ENCODE measurements at places on chromosomes 7 and 10.

DNA sequence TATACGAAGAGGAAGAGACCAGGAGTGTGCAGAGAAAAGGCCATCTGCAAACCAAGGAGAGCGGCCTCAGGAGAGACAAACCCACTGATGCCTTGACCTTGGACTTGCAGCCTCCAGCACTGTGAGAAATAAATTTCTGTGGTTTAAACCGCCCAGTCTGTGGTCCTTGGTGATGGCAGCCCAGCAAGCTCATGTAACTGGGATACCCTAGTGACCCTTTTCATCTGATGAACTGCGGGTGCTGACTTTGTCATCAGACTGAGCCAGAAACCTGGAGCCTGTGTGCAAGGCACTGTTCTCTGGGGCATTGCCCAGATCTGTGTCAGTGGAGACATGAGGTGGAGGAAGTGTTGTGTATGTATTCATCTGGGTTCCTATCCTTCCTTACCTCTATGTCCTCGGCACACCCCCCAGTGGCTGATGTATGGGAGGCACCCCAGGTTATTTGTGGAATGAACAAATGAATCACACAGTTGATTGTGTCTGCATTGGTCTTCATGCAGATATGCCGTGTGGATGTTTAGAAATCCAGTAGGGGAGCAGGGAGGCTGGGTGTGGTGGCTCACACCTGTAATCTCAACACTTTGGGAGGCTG, 64.5 kb upstream of the BTBD16 start:
- H3K27ac ChIP-seq = no peak overlapping the region
- no peaks in the 10 kb centered on the region for H3K27me3 ChIP-seq
- no peak overlapping the region for H3K4me3 ChIP-seq
- no peak for DNase-seq

GRCh38 chr10:131555406-131555805, 243.9 kb upstream of the TCERG1L start:
- H3K27ac ChIP-seq = no peak overlapping the region
- H3K27me3 ChIP-seq = no peaks in the 10 kb centered on the region
- no peak for DNase-seq
- no peaks in the 10 kb centered on the region for H3K36me3 ChIP-seq
- no peak overlapping the region for H3K4me3 ChIP-seq
- H3K4me1 ChIP-seq = no peaks in the 10 kb centered on the region

DNA sequence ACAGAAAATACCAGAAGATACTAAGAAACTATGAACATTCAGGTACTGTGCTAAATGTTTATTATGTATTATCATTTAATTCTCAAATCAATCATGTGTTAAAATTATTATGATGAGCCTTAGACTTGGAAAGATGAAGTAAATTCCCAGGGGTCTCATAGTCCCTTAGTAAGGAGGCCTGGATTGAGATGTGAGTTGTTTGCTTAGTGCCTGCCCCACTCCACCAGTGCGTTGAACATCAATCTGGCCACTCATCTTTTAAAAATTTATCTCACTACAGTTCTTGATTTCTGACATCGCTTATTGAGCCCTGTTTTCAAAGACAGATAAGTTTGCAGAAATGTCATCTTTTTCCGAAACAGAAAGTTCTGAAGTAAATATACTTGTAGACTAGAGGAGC, 618.4 kb upstream of the SEMA3D start:
- H3K36me3 ChIP-seq = no peaks in the 10 kb centered on the region
- no peak overlapping the region for H3K4me3 ChIP-seq
- DNase-seq = no peak
- no peaks in the 10 kb centered on the region for H3K27me3 ChIP-seq
- H3K27ac ChIP-seq = peak overlapping the region; percentile 10
- H3K4me1 ChIP-seq = peaks cover 5% of the 10 kb centered on the region

DNA sequence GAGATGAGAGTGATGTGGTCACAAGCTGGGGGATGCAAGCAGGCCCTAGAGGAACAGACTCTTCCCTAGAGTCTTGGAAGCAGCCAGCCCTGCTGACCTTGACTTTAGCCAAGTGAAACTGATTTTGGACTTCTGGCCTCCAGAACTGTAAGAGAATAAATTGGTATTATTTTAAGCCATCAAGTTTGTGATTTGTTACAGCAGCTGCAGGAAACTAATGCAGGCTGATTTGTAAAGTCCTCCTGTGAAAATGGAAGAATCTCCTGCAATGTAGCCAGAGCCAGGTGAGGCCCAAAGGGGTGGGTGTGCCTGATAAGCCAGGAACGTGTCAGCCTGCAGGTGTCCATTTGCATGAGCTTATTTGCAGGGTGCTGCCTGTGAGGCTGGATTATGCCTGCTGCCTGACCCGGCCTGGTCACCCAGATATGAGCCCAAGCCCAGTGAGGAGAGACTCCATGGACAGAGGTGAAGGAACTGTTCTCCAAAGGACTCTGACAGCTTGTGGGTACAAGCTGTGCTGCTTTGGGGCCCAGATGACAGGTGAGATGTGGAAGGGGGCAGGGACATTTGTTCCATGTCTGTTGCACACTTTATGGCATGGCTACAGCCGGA, 24.6 kb upstream of the PLEKHA1 start:
- H3K4me1 ChIP-seq = no peaks in the 10 kb centered on the region
- DNase-seq = no peak
- H3K27me3 ChIP-seq = no peaks in the 10 kb centered on the region
- H3K36me3 ChIP-seq = no peaks in the 10 kb centered on the region

- H3K36me3 ChIP-seq = no peaks in the 10 kb centered on the region
- no peaks in the 10 kb centered on the region for H3K4me1 ChIP-seq
- no peak overlapping the region for H3K27ac ChIP-seq
- no peak overlapping the region for H3K4me3 ChIP-seq
- no peaks in the 10 kb centered on the region for H3K27me3 ChIP-seq
These were observed 5.9 kb upstream of the NUDCD3 start for GRCh38 chr7:44496385-44496784.
